Naive thymus-derived CD4-positive, alpha-beta T cell (primary cell): ENCODE measurements at places on chromosomes 6 and 20.

DNA sequence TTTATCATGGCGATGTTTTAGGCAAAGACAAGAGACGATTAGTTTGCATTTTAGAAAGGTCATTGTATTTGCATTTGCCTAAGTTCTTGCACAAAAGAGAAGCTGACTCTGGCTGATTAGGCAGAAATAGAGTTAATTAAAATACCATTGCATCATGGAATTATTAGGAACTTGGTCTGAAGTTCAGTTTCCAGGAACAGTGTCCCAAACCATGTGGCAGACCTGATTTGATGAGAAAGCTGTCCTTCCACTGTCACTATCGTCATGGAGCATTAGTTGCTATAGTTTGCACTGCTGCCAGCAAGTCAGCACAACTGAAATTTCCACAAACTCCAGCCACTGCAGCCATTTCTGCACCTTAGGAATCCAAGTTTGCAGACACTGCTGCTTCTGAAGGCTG is 24.3 kb upstream of the MCUR1 start:
- no peak for DNase-seq

GRCh38 chr20:56875052-56875659 is 246.1 kb downstream of the TFAP2C start:
- no peak for DNase-seq

GRCh38 chr20:40538131-40538530 is 150.9 kb downstream of the MAFB start:
- DNase-seq: no peak

DNA sequence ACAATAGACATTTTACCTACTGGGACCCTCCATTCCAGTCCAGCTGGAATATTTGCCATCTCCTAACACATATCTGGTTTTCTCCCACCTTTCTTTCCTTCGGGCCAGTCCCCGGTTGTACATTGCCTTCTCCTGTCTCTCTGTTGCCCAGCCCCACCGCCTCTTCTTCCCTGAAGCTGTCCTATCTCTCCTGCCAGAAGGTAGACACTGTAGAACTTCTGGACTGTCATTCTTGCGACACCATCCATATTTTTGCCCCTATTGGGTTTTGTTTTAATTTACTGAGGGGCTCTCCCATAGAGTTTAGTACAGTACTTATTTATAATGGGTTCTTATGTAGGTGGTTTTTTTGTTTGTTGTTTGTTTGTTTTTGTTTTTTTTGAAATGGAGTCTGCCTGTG is 4.9 kb downstream of the PTK7 start:
- DNase-seq: no peak

- no peak for DNase-seq
Observed at GRCh38 chr20:49045440-49046086, 549 bp upstream of the CSE1L start.

DNA sequence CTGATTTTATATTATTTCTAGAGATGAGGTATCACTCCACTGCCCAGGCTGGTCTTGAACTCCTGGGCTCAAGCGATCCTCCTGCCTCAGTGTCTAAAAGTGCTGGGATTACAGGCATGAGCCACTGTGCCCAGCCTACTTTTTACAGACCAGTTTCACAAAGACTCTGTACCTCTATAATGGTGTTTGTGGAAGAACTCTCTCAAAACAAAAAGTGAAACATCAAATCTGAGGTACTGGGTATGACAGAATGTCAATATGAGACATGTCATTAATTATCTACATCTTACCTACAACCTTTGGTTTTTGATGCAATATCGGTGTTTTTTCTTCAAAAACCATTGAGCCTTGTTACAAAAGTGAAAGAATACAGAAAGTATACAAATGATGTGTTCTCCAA is 49.4 kb upstream of the MCM9 start:
- no peak for DNase-seq

- no peak for DNase-seq
Observed at GRCh38 chr20:58567437-58567836, 52.2 kb upstream of the APCDD1L start.

GRCh38 chr6:160500639-160501038 is 152.5 kb downstream of the SLC22A3 start:
- no peak for DNase-seq

- DNase-seq: peak; percentile 5
Observed at GRCh38 chr6:25472306-25472705, 179.7 kb upstream of the SCGN start.

GRCh38 chr20:46251211-46251673 is 57.1 kb downstream of the CDH22 start:
- DNase-seq: no peak

- no peak for DNase-seq
Observed at GRCh38 chr6:112431803-112432202, 84.7 kb downstream of the RFPL4B start.

GRCh38 chr20:44228465-44229258 is 18.1 kb upstream of the OSER1 start:
- DNase-seq: no peak

GRCh38 chr6:150271172-150271500 is 97.7 kb upstream of the IYD start:
- no peak for DNase-seq

DNA sequence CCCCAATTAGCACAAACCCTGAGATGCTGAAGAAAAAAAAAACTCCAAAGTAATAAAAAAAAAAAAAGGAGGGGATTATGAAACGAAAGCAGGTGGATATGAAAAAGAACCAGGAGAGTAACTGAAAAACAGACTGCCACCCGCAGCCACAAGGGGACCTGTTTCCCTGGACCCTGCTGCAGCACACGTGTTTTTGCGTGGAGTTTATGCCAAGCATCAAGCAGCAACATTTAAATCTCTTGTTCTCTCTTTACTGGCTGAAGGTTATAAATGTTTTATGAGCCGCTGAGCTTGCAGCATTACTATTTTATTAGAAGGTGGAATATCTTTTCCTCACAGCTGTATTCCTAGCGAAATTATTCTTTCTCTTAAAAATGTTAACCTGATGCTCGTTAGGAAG is 131.6 kb upstream of the OLIG3 start:
- DNase-seq: no peak

DNA sequence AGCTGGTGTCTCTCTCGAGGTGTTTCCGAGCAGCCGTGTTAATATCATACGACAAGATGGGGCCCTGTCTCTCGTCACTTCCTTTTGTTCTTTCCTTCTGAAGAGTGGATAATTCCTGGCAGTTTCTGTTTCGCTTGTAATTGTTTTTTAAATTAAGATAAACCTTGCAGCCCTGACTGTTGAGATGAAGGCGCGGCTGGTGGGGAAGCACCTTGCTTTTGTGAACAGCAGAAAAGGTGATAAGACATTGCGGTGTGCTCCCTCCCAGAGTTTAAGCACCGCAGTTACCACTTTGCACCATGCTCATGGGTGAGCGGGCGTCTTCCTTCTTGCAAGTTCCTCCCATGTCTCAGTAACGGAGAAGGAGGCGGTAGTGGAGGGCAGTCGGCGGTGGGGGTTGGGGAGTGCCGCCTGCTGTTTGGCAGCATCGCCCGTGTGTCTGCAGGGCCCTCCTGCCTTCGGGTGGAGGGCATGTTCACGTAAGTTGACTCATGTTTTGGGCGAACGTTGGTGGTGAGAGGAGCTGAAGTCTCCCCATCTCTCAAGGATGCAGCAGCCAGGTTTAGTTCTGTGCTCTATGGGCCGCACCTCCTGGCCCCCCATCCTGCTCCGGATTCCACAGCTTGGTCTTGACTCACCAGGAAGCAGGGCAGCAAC is 345.9 kb downstream of the TAF4 start:
- DNase-seq: peak; percentile 66

DNA sequence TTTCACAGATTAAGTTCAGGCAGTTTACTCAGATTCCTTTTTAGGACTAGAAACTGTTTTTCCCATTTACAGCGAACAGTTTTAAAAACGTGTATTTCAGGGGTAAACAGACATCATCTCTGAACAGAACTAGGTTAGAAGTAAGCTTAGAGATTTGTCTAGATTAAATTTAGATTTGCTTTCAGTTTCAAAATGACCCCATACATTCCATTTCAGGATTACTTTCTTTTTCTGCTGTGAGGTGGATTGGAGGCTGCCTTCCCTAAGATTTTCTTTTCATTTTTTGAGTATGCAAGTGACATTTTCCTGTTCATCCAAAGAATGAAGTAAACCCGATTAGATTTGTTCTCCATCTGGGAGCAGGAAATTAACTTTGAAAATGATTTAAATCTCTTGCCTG is 747.2 kb downstream of the KHDRBS2 start:
- DNase-seq: no peak
